ENCODE measurements at places on chromosomes 1 and 21.
A peak's percentile ranks its signal among the peaks of the same experiment; 100 is the strongest.

GRCh38 chr1:207619871-207620542, 24.9 kb upstream of the CR1L start:
- DNase-seq, result no peak

DNA sequence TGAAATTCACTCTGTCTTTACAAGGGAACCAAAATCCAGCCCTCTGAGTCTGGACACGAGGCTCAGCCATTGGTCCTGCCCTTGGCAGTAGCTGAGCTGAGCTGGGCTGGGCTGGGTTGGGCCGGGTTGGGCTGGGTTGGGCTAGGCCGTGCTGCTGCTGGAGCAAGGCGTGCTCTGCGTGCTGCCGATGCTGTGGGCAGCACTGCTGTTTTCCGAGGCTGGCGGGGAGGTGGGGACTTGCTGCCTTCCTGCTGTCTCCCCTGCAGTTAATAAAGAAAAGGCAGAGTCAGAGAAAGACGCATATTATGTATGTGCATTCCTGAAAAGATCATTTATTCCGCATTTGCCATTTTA, 182.9 kb downstream of the CDC7 start:
- DNase-seq, result no peak

DNA sequence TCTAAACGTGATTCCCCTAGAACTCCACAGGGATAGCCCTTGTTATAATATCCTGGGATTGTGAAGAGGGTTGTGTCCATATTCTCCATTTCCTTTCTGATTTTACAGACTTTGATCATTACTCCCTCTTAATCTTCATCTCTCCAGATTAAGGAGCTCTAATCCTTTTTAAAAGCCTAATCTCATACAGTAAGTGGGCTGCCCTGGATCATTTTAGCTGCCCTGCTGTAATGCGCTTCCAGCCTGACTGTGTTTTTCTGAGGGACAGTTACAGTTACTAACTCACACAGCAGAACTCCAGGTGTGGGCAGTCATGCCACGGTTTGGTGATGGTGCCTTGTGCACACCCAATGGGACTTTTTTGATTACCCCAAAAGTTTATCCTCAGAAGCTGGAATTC, 33.5 kb downstream of the PROX1 start:
- no peak for DNase-seq

GRCh38 chr1:203069030-203069747, 16.6 kb downstream of the MYOG start:
- DNase-seq, result no peak

DNA sequence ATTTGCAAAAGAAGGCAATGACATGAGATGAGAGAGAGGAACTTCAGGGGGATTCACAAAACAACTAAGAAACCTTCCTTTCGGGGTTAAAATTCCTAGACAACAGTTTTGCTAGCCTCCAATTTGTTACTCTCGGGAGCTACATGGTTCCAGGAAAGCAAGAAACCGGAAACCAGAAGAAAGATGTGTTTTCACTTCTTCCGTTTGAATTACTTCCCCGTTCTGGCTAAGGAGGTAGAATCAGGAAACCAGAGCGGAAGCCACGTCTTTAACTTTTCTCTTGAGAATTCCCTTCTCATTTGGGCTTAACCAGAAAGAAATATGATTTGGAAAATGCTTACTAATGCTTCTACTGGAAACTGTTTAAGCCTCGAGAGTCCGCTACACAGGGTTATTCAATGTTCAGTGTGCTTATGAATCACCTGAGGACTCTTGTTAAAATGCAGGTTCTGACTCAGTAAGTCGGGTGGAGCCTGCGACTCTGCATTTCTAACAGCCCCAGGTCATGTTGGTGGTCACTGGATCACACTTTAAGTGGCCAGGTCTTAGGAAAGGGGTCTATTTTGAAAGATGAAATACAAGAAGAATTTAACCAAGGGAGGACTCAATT, 43.5 kb upstream of the MCOLN3 start:
- no peak for DNase-seq

DNA sequence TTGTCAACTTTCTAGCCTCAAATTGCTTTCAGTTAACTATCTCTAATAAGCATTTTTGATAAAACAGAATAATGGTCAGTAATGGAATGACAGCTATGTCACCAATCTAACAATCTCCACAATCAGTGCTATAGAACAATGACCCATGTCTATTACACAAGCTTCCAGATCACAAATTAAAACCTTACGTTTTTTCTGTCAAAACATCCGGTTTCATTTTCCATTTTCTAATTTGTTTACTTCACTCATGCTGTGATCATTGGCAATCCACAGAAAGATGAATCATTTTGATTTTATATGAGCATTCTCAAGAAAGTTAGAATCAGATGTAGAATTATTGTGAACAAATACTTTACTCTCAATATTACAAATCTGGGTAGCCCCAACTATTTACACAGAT, 80.3 kb downstream of the KCNT2 start:
- DNase-seq, result no peak

DNA sequence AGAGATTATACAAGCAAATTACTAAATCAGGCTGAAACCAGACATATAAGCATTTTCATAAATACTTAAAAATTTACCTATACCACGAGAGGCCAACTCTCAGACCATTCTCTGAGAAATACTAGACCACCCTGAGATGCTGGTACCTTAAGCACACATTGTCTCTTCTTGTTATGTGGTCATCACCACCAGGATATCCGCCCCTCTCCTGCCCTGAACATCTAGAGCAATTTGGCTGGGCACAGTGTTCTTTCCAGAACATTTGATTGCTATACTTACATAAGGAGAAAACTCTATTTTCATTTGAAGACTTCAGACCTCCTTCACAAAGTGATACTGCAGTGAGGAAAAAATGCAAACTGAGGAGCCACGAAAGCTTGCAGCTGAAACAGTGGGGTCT, 36.2 kb upstream of the DUSP10 start:
- DNase-seq, result no peak

GRCh38 chr1:119228335-119229080, 88.1 kb upstream of the WARS2 start:
- no peak for DNase-seq

GRCh38 chr21:35482096-35482495, 433.0 kb upstream of the RUNX1 start:
- no peak for DNase-seq

GRCh38 chr1:205570173-205570501, 61.7 kb downstream of the ELK4 start:
- no peak for DNase-seq

- no peak for DNase-seq
These were observed 109.7 kb upstream of the CACYBP start for GRCh38 chr1:174890024-174890423.

GRCh38 chr1:151143986-151144385, 2.4 kb downstream of the SEMA6C start:
- no peak for DNase-seq

- DNase-seq, result no peak
These were observed 62.4 kb downstream of the CD247 start for GRCh38 chr1:167455786-167456446.

DNA sequence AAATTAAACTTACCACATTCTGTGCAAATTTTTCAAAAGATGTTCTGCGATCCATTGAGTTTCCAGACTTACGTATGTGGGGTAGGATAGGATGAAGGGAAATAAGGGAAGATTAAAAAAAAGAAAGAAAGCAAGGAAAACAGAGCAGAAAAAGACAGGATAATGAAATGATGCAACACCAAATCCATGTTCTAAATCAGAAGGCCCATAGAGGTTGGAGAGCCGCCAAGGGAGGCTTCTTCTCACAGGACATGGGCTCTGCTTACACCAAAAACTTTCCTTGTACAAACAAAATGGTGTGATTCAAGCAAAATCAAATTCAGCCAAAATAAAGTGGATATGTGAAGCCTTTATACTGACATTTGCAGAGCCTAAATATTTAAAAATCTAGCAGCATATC, 189.5 kb upstream of the GREM2 start:
- no peak for DNase-seq

DNA sequence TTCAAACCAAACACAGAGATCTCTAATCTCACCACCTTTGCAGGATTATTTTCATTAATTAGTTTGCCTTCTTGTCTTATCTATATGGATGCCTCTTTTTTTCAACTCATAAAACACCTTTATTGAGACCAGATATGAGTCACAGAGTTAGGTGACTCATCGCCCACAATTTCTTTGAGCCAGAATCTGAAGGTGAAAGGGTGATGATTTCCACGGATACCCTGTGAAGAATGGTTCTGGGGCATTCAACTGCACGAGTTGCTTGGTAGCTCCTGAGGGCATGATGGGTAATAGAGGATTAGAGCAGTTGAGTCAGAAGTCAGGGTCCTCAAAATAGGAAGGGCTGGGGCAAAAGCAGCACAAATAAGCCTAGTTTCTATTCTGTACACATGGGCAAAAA, 128.2 kb downstream of the TBX19 start:
- DNase-seq, result no peak

GRCh38 chr1:92934395-92935378, 26.6 kb downstream of the DIPK1A start:
- peak; percentile 37 for DNase-seq

DNA sequence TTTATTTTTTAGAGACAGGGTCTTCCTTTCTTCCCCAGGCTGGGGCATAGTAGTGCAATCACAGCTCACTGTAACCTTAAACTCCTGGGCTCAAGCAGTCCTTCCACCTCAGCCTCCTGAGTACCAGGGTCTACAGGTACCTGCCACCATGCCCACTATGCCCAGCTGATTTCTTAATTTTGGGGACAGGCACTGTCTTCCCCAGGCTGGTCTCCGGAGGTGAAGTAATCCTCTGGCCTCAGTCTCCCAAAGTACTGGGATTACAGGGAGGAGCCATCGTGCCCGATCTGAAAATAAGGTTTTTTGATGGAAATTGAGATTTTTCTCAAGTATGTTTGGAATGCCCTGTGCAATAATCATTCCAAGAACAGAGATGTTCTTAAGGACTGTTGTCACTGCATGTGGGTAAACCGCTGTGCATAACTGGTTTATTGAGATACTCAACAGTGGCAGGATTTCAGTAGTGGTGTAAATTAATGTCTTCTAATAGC, 934 bp upstream of the MSH4 start:
- DNase-seq, result no peak

- no peak for DNase-seq
These were observed 324.9 kb upstream of the DAB1 start for GRCh38 chr1:57748719-57749118.

DNA sequence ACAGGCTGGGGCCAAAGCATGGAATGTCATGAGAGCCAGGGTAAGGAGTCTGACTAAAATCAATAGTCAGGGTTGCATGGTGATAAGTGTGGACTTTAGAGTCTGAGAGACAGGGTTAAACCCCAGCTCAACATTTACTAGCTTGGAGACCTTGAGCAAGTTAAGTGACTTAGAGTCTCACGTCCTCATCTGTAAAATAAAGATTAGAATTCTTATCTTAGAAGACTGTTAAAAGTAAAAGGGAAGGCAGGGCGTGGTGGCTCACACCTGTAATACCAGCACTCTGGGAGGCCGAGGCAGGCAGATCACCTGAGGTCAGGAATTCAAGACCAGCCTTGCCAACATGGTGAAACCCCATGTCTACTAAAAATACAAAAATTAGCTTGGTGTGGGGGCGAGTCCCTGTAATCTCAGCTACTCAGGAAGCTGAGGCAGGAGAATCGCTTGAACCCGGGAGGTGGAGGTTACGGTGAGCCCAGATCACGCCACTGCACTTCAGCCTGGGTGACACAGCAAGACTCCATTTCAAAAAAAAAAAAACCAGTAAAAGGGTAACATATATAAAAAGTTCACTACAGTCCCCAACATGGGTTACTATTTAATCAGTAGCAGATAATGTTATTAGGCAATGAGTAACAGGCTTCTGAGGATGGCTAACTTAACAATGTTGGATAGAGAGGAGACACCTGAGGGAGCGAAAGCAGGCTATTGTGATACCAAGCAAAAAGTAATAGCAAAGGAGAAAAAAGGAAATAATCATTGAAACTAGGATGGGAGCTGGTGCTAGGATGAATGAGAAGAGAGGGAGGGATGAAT, 20.8 kb downstream of the TMCO1 start:
- DNase-seq, result no peak

GRCh38 chr1:6123816-6124215, 56.3 kb downstream of the CHD5 start:
- no peak for DNase-seq

GRCh38 chr1:63662056-63662836, 69.0 kb downstream of the PGM1 start:
- DNase-seq, result no peak

DNA sequence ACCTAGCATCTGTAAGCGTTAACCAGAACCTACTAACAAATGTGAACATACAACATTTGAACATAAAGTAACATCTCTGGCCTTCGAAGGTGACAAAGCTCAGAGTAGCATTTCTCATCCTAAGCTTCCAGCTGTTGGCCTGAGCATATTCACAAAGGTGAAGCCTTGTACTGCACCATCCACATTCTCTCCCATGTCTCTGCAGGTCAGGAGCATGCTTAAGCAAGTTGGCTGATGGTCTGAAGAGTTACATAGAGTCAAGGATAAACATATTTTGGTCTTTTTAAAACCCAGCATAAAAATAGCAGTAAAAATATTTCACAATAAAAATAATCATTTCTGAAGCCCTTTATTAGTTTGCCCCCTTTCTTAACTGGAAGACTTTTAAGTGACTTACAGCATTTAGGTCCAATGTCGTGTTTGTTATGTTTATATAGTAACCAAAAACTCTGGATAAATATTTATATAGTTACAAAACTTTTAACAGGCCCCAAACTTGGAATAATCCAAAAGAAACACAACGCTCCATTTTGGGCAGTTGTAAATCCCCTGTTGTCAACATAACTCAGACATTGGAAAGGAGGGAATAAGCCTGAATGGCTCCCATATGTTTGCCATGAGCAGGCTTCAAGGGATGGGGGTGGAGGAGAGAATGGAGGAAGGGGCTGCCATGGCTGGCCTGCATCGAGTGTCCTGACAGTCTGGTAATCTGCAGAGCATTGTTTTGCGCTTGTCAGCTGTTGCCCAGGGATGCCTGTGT, 42.8 kb upstream of the ENAH start:
- DNase-seq, result no peak

GRCh38 chr1:57874418-57874877, 450.6 kb upstream of the DAB1 start:
- DNase-seq, result no peak

GRCh38 chr1:168470901-168471431, 72.8 kb downstream of the XCL2 start:
- DNase-seq, result no peak

- no peak for DNase-seq
These were observed 43.5 kb downstream of the PROX1 start for GRCh38 chr1:214031267-214031650.

GRCh38 chr1:174686213-174686612, 238.4 kb downstream of the GPR52 start:
- no peak for DNase-seq

- peak; percentile 3 for DNase-seq
These were observed 37.7 kb upstream of the MAP10 start for GRCh38 chr1:232767305-232768074.

GRCh38 chr1:173603056-173603591, at the start of gene SLC9C2:
SLC9C2 (minus strand) TSS chr1:173603072; CDS start chr1:173601776, 1,296 bp downstream.
- DNase-seq, result no peak

DNA sequence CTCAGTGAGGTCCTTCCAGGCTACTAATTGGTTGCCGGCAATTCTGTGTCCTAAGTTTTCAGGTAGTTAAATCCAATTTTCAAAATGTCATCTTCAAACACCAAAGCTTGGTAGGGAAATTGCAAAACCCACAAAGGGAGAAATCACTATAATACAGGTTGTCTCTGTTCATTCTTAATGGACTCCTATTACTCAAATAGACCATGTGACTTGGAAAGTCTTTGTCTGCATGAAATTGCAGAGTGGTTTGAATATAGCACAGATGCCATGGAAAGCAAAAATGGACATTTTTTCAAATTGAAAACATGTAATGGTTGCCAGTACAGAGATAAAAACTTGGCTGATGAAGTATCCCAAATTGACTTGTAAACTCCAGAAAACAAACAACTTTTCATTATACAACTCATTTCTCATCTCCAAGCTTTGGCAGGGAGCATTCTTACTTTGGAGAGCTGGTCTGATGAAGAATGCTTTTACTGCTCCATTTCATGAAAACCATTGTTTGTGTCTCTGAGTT, 169.5 kb upstream of the PKN2 start:
- DNase-seq, result no peak
